ENCODE measurements at places on chromosomes 2 and 18. TPM values are rescaled to one million over a fixed set of nuclear protein-coding genes. Genes with fewer than 3 reads are reported as not detected.

GALR1 gene
- not detected for polyA plus RNA-seq

SPP2 gene
- polyA plus RNA-seq: not detected

TCF7L1 gene
- polyA plus RNA-seq: 2.0 TPM

PIEZO2 gene
- polyA plus RNA-seq: 0.42 TPM

MC5R gene
- not detected for polyA plus RNA-seq

UGT1A5 gene
- not detected for polyA plus RNA-seq

HK2 gene
- polyA plus RNA-seq: 4.9 TPM

C18orf54 gene
- polyA plus RNA-seq: 0.97 TPM

PARD6G gene
- 0.47 TPM for polyA plus RNA-seq

DNA sequence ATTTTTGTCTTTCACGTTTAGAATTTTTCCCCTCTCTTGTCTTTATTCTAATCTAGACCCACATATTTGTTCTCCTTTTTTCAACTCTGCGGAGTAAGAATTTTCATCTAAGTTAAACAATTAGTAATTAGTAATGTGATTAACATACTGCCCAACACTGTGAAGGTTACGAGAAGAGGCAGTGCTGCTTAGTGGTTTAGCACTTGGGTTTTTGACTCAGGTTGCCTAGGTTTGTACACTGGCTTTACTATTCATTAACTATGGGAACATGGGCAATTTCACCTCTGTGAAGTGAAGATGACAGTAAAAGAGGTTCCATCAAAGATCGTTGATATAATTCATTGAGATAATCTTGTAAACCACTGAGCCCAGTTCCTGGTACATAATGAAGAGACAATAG, 82.2 kb upstream of the PNPT1 start:
- DNase-seq: no peak

GRCh38 chr18:995629-996028, 91.0 kb downstream of the ADCYAP1 start:
- no peak for DNase-seq

- DNase-seq: no peak
These were observed 14.2 kb downstream of the NAGK start for GRCh38 chr2:71082402-71083252.

GRCh38 chr2:46845542-46846486, 69.8 kb downstream of the MCFD2 start:
- no peak for DNase-seq

DNA sequence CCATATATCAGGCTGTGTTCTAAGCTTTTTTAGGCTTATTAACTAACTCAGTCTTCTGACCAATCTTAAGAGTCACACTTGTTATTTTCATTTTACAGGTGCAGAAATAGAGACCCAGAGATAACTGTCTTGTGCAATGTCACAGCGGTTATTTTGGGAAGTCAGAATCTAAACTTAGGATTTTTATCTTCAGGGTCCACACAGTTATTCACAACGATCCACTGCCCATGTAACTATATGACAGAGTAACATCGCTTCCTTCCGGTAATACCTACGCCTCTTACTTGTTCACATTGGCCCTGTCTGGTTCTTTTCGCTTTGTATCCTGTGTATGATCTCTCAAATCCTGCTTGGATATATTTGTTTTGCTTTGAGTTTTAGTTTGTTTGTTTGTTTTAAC, 631.7 kb downstream of the LRP1B start:
- no peak for DNase-seq

- DNase-seq: no peak
These were observed 1.5 kb downstream of the ROCK1 start for GRCh38 chr18:21109936-21110712.

- DNase-seq: no peak
These were observed 15.2 kb upstream of the FZD5 start for GRCh38 chr2:207784898-207785297.

DNA sequence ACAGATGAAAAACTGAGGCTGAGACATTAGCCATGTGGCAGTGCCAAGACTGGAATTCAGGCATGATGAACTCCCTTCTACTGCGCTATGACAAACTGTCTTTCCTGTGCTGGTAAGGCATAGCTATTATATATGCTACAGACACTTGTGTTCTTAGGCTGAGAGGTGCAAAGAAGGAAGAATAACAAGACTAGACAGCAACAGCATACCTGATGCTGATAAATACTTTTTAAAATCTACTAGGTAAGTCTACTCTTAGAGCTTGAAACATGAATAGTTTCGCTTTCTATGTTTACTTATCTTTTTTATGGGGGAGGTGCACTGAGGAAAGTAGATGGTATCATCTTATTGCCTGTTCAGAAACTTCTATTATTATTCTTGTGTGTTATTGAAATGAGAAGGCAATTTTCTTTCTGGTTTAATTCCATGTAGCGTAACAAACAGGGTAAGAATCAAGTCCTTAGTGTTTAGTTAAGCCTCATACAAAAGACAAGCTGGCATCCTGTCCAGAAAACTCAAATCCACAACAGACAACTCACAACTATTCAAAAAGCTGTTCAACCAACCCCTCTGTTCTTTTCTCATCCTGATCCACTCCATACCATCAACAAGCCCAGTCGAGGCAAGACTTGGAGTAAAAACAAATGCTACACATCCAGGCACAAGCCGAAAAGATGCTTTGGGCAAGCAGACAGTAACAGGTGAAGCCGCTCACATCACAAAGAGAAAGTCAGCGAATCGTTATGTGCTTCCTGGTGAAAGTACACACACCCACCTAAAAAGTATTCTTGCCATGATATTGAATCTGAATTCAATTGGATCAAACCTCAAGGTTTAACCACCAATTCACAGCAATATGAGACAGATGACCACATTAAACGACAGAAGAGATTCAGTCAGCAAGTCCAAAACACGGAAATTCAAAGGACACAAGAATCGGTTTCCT, 1.5 kb downstream of the TTC32 start:
- DNase-seq: no peak

- no peak for DNase-seq
These were observed 36.2 kb downstream of the DIPK1C start for GRCh38 chr18:74420926-74421325.

DNA sequence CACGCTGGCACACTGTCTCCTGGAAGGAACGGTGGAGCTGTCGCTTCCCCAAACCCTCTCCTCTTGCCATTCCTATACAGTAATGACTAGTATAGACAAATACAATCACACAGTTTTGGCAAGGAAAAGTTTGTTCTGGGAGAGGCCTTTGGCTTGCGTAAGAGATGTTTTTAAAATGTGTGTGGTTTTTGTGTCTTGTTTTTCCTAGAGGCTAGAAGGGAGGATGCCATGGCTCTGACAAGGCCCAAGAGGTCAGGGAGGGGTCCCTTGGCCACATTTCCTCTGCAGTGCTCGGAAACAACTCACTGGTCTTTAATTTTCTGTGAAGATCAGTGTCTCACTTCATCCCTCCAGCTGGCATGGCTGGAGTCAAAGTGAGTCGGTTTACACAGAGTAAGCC, 195.9 kb downstream of the SH3RF3 start:
- DNase-seq: no peak

DNA sequence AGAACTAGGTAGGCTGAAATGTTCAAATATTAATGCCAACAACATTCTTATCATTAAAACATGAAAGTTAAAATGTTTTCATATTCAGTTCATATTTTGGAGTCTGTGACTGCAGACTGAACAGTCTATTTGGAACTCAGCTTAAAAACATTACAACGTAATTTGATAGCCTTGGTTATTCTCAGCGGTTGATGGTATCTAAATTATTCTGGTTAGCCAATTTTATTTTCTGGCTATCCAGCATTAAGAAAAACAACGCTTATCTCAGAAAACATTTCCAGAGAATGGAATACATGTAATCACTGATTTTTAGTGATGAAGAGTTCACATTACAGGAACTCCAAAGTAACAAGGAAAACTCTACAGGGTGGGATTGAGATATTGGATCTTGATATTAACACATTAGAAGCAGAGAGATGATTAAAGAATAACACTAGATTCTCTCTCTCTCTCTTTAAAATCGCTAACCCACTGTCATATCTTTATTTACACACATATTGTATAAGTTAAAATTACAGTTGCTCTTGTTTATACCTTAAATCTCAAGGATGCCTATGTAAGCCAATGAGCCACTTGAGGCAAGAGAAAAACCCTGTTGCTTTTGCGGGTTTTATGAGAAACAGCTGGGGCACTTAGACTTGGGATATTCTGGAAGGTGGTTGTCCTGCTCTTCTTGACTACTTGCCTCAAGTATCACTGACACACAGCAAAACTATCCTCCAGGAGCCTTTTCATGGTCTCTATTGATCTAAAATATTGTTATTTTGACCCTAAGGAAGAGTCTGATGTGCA, 84.9 kb downstream of the ICOS start:
- no peak for DNase-seq

DNA sequence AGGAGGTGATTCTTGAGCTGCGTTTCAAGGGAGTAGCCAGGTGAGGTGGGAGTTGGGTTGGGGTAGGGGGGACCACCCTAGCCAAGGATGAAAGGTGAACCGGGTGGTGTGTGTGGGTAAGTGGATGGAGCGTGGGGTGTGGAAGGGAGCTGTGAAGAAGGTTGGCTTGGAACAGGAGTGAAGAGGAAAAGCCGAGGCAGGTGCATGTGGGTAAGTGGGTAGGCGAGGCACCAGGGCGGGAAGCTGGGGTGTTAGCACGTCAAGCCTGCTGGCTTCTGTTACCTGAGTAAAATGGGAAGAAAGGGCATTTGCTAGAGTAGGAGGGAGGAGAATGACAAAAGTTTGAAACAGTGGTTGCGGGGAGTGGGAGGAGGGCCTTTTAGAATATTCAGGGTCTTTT, 31.6 kb downstream of the TANC1 start:
- DNase-seq: no peak

DNA sequence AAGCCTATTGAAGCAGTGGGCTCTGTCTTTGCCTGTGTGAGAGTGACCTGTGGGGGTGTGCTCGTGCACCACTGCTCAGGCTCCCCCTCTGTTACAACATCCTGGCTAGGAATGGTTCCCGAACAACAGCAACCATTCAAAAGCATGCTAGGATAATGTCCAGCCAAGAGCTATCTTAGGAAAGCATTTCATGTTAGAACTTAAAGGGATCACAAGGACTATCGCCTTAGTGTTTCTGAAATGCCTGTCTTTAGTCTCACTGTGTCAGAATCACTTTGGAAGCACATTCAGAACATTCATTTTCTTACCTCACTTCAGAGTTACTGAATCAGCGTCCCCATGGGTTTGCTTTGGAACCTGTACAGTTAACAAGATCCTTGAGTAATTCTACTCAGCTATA, 134.9 kb upstream of the DSEL start:
- DNase-seq: no peak

DNA sequence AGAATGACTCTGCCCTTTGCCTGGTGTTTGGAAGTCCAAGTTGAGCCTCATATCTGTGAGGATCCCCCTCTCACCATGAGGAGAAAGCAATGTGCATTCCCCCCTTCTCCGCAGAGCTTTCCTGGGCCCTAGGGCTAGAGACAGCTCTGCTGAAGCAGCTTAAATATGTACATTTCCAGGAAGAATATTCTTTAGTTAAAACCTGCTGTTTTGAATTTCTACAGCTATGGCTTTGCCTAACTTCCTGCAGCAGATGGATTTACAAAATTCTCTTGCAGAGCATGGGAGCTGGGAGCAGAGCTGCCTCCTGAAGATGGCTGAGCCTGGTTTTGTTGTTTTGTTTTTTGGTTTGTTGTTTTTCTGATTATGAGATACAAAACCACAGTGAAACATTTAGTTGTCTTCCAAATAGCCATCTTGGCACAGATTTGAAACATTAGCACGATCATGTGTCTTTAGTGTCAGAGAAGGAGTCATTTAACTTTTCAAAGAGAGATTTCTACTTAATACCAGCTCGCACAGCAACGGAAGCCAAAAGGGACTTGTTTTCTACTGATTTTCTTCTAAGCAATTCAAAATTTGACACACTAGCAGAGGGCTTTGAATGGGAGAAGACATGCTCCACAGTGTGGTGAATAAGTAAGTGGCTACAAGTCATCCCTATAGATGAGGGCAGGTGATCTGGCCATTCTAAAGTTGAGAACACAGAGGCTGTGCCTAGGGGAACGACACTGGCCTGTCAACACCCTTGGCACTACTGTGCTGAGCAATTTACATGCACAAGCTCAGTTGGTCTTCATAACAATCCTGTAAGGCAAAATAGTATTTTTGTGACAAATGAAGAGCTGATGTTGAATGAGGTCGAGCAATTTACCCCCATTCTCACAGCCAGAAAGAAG, 222.6 kb downstream of the MREG start:
- no peak for DNase-seq

GRCh38 chr18:47772374-47773248, 157.8 kb downstream of the SMAD2 start:
- DNase-seq: peak; percentile 87

DNA sequence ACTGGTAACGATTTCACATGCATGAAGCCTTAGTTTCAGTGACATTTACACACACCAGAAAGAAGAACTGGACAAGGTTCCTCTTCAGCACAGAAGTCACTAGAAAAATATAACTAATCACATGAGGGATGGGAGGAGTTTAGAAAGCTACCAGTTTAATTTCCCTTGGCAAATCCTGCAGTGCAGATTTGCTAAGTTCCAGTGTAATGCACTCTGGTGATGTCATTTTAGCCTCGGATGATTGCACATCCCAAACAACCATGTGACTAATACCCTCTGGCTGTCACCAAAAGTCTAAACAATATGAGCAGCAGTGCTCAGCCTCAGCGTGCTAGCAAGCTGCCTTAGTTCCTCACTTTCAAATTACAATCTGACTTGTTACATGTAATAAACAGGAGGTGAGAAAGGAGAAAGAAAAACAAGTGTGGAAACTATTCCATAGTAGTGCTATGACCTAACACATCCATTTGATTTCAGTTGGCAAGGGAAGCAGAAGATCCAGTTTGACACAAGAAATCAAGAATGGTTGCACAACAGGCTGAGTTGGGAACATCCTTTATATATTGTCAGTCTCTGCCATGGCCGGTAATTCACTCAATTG, 35.3 kb upstream of the PPP1CB start:
- DNase-seq: peak; percentile 46

Measured in spleen (tissue), 13 donors.